Suprapubic skin (tissue), 4 donors: ENCODE measurements at places on chromosomes 2 and 18. TPM values are rescaled to one million over a fixed set of nuclear protein-coding genes. Genes with fewer than 3 reads are reported as not detected.

DNA sequence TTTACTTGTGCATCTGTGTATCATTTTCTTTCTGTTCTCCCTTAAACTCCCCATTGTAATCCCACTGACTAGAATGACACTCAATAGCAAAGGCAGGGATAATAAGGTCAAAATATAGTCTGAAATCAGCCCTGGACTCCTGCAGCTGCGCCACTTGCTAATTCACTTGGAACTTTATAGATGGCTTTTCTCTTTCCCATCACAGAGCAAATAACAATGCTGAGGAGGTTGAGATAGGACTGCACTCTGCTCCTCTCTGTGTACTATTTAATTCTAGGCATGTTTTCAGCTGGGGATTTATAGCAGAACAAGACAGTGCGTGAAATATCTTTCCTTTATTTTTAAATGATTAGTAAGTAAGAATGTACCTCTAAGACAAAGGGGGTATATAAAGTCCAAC, 324.2 kb downstream of the LNPK start:
- DNase-seq, result no peak

GRCh38 chr2:60741576-60741975, 14.5 kb upstream of the PAPOLG start:
- no peak for DNase-seq

BIN1 gene
- 8.8 TPM for total RNA-seq

DNA sequence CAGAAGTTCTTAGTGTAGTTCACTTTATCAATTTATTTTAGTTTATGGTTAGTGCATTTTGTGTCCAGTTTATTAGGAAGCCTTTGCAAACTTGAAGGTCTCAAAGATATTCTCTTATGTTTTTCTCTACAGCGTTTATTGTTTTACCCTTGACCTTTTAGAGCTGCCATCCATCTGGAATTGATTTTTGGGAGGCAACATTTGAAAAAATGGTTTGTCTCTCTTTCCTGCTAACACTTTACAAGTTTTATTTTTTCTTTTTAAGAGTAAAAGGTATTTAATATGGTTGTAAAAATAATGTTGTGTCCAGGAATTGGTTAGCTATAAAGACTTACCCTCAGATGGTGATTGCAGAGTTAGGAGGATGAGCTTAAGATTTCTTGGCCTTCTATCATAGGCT, 14.0 kb downstream of the GORASP2 start:
- DNase-seq, result no peak

DNA sequence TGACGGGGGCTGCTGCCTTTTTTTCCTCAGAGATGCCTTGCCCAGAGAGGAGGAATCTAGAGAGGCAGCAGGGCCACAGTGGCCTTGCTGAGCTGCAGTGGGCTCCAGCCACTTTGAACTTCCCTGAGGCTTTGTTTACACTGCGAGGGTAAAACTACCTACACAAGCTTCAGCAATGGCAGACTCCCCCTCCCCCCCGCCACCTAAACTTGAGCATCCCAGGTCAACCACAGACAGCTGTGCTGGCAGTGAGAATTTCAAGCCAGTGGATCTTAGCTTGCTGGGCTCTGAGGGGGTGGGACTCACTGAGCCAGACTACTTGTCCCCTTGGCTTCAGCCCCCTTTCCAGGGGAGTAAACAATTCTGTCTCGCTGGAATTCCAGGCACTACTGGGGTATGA, 11.8 kb downstream of the SYT4 start:
- no peak for DNase-seq

GRCh38 chr2:61718965-61719364, 134.9 kb downstream of the FAM161A start:
- DNase-seq, result no peak

- DNase-seq, result no peak
These were observed 10.5 kb downstream of the CYTIP start for GRCh38 chr2:157433394-157433793.

GRCh38 chr2:28665041-28665704, 86.5 kb upstream of the PPP1CB start:
- DNase-seq, result no peak

GRCh38 chr18:63578357-63578958, 8.7 kb upstream of the SERPINB13 start:
- DNase-seq, result no peak

DNA sequence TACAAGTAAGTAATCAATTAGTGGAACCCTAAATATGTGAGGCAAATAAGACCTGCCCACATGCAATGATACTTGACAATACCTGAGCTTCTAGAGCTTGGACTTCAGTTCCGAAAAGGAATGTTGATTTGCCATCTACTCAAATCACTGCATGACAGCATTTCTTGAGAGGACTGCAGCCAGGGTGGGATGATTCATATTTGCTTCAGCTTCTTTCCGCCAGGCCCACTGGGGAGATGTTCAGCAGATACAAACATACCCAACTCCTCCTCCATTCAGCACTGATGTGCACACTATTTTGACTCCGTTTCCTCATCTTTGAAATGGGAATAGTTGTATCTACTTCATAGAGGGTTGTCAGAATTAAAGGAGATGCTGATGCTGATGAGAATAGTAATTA, 28.8 kb upstream of the TMEM177 start:
- DNase-seq, result no peak

DNA sequence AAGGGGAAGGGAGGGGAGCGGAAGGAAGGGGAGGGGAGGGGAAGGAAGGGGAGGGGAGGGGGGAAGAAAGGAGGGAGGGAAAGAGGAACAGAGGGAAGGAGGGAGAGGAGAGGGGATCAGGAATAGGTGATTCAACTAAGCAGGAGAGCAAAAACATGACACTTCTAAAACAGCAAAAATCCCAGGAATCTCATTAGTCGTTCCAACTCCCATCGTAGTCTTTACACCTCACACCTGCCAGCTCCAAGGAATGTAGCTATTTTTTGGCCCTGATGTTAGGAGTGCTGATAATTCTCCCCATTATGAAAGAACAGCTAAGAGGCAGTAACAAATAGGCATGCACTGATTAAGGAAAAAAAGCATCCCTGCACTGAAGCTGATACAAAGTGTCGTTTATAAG, 709.9 kb upstream of the PKDCC start:
- DNase-seq, result no peak

DNA sequence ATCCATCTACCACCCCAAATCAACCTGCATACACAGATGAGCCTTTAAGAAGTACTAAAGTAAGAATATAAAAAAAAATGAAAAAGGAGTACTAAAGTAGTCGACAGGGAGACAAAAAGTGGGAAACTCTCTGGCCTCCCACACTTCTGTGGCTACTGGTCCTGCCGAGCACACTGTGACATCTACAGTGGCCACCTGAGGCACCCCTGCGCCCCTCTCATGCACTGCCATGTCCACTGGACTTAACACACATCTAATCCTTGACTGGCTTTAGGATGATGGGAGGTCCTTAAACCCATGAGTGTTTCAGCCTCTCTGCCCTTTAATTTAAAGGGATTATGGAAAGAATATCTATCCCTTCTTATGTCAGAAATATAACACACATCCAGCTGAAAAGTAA, 71.2 kb downstream of the MREG start:
- DNase-seq, result no peak

RAB17 gene
- total RNA-seq, result 8.5 TPM

GRCh38 chr2:111050701-111051376, 69.9 kb upstream of the BCL2L11 start:
- DNase-seq, result no peak

DCAF17 gene
- total RNA-seq, result 14.9 TPM

DNA sequence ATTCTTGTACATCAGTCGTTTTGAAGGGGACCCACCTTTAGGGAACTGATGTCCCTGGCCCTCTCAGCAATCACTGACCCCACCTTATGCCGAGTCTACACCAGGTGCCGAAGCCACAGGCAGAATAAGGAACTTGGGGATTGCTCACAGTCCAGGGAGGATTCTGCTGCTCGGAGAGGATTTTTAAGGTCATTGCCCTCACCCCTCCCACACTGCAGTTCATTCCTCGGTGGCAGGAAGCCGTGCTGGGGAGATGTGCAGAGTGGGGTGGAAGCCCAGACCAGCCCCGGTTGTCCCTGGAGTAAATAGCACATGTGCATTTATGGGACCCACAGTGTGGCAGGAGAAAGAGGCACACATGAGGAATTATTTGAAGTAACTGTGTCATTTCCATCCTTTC, 50.4 kb downstream of the PLB1 start:
- no peak for DNase-seq

- no peak for DNase-seq
These were observed 64.8 kb downstream of the CALCRL start for GRCh38 chr2:187383043-187383800.

DNA sequence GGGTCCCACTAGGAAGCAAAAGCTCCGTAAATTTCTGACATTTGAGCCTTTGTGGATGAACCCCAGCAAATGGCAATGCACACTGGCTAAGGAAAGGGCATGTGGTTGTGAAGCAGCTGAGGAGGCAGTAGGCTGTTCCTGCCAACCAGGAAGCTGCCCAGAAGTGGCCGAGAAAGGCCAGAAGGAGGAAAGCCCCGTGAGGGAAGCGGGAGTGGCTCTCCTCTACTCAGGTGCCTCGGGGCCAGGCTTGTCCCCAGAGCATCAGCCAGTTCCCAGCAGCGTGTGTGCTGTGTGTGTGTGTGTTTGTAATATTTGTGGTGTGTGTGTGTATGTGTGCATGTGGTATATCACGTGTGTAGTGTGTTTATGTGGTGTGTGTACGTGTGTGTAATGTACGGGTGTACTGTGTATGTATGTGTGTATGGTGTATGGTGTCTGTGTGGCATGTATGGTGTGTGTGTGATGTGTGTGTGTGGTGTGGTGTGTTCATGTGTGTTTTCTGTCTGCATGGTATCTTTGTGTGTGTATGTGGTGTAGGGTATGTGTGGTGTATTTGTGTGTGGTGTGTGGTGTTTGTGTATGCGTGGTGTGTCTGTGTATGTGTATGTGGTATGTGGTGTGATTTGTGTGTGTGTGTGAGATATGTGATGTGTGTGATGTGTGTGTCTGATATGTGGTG, 90.6 kb downstream of the APOB start:
- DNase-seq, result no peak

DNA sequence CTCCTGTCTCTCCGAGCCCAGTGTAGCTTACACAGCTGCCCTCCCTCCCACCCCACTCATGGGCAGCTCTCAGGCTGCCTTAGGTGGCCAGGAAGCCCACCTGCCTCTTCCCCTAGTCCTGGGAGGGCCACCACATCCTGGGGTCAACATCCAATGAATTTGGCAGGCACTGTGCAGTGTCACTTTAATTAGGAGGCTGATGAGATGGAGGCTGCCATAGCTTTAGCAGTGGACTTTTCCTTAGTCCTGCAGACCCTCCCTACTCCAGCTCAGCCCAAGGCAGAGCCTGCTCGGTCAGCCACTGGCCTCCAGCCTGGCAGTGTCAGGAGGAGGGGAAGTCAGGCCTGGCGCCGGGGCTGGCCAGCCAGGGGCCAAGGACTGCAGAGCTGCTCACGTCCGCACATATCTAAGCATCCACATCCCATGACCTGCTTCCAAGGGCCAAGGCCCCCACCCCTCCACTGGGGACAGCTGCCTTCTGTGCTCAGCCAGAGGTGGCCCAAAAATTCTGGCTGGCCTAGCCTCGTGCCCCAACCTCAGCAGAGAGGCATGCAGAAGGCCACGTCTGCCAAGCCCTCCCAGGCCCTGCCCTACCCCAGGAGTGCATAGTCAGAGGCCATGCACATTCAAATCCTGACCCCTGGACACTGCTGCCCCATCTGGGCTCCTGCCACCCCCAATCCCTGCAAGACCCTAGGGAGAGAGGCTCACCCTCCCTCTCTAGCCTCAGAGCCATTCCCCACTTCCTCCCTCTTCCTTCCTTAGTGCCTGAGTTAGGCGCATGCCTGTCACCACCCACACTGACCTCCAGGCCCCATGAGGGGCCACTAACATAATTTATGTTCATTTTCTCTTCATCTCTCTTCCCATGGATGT, 33.1 kb downstream of the ADRA2B start:
- DNase-seq, result peak; percentile 76

GRCh38 chr2:26780203-26780760, 5.6 kb upstream of the CENPA start:
- DNase-seq, result peak; percentile 75

- no peak for DNase-seq
These were observed 38.5 kb upstream of the ATG16L1 start for GRCh38 chr2:233213011-233213410.

DNA sequence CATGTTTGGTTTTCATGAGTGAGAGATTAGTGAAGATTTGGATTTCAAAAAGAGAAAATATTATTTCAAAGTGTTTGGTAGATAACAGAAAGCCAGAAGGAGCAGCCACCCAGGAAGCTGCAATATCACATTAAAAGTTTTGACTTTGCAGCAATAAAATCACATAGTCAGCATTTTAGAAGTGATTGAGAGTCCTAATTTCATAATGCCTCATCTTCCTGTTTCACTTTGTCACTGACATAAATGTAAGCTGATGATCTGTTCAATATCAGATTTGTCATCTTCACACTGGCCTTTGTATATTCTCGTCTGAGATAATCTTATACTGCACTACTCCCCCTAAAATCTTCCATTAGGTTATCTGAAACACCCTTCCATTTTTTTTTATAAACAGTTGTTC, 690.5 kb downstream of the ADCYAP1 start:
- DNase-seq, result no peak

TEX44 gene
- total RNA-seq, result not detected

ITPRIPL1 gene
- total RNA-seq, result 1.8 TPM

TRIP12 gene
- total RNA-seq, result 126 TPM

ELMOD3 gene
- 24.4 TPM for total RNA-seq

EXOC6B gene
- total RNA-seq, result 54.0 TPM

- no peak for DNase-seq
These were observed 1.8 kb upstream of the CPO start for GRCh38 chr2:206937555-206937954.

- DNase-seq, result peak; percentile 93
These were observed at the start of gene PTPRM for GRCh38 chr18:7566567-7567473. PTPRM (plus strand) TSS chr18:7567316; CDS start chr18:7567819, 503 bp downstream.

- DNase-seq, result no peak
These were observed 125.7 kb upstream of the HAAO start for GRCh38 chr2:42918041-42918440.

DNA sequence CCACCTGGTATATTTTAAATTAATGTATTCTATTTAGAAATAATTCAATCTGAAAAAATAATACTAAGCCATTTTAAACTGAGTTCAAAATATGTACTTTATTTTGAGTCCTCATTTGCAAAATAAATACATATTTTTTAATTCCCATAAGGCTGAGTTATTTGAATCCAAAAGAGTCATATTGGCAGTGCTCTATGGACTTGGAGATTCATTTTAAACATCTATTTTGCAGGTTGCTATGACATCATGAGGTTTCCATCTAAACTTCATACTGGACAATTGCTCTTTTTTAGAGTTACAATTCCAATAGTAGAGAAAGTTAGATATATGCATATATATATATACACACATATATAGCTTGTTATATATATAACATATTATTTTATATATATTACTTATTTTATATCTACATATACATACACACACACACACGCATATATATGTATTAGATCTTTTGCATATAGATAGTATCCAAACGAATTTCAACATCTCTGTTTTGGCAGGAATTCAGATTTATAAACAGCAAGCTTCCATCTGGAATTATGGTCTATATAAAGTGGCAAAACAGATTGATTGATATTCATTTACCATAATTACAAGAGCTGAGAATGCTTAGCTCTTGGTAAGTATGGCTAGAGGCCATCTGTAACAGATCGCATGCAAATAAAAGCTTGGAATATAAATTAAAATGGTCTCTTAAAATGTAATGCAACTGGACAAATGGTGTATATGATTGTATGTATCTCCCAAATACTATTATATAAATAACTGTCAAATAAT, 34.9 kb downstream of the NOL4 start:
- no peak for DNase-seq

GRCh38 chr2:61993422-61994024, 88.0 kb downstream of the COMMD1 start:
- no peak for DNase-seq
